ENCODE measurements at places on chromosomes 4 and X.

GRCh38 chrX:20235755-20236154, 31.0 kb downstream of the RPS6KA3 start:
- no peak for DNase-seq

GRCh38 chr4:90419124-90419711, 292.0 kb downstream of the CCSER1 start:
- no peak for DNase-seq

- DNase-seq: no peak
Observed at GRCh38 chr4:161404346-161405110, 759.3 kb downstream of the FSTL5 start.

DNA sequence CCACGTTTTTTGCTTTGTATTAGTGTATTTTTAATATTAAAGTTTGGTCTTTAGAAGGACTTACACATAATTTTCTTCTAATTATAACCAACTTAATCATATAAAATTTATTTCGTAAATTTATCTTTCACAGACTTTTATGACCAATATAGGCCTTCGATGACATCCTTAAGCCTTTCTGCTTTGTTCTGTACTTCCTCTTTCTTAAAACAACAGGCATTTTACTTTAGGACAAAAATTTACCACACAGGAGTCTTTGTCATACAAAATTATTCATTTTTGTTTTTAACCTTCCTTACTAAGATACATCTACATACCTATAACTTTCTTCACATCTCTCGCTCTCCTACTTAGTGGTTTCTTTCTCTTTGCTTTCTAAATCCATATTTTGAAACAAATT, 56.3 kb downstream of the RGS12 start:
- no peak for DNase-seq

GRCh38 chr4:85092943-85093342, 126.5 kb upstream of the WDFY3 start:
- DNase-seq: no peak

DNA sequence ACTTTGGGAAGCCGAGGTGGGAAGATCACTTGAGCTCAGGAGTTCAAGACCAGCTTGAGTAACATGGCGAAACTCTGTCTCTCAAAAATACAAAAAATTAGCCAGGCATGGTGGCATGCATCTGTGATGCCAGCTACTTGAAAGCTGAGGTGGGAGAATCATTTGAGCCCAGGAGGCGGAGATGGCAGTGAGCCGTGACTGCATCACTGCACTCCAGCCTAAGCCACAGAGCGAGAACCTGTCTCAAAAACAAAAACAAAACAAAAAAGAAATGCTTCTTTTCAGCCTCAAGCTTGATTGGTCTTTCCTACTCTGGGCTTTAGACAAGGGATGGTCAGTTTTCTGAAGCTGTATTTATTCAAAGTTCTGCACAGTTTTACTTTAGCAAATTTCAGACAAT, 15.8 kb upstream of the DHRSX start:
- DNase-seq: no peak

DNA sequence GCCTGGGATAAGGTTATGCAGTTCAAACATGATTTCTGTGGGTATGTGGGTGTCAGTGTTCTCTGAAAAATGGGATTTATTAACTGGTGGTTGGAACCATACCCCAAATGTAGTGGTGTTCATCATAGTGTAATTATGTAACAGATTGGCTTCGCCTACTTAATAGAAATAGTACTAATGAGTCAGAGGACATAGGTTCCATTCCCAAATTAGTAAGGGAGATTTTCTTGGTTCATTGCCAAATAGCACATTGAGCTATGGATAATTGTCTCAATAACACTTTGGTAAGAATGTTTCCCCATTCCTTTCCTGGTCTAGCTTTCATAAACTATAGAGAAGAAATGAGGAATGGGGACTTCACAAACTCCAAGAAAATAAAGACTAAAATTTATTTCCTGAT, 20.5 kb upstream of the CYBB start:
- DNase-seq: no peak

DNA sequence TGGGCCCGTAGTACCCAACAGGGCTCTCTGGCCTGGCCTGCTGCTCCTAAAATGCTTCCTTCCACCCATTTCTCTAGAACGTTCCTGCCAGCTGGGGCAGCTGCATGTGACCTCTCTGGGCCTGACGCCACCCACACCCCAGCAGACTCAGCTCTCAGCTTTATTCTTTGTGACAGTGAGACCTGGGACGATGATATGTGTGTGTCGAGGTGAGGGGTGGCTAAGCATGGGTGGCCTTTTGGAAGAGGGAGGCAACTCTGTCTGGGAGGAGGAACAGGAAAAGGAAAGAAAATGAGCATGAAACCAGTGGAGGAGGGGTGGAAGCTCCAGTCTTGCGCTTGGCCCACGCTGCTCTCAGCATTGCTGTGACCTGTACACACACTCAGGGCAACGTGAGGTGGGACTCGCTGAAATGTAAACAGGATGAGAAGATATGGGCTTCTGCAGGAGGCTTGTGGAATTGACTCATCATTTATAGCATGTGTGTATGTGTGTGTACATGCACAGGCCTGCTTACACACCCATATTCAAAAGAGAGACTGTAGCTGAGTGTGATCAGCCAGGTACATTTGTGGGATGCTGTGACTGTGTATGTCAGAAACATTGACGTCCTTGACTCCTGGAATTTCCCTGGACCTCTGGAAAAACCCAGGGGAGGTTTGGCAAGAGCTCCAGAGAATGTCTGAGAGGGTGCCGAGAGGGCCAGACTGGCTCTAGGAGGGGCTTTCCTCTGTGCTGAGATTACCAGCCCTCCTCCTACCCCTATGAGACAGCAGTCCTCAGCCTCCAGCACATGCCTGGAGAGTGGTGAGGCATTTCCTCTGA, 137.9 kb downstream of the PJA1 start:
- DNase-seq: no peak

- DNase-seq: no peak
Observed at GRCh38 chr4:143383005-143383574, 46.4 kb downstream of the GAB1 start.

DNA sequence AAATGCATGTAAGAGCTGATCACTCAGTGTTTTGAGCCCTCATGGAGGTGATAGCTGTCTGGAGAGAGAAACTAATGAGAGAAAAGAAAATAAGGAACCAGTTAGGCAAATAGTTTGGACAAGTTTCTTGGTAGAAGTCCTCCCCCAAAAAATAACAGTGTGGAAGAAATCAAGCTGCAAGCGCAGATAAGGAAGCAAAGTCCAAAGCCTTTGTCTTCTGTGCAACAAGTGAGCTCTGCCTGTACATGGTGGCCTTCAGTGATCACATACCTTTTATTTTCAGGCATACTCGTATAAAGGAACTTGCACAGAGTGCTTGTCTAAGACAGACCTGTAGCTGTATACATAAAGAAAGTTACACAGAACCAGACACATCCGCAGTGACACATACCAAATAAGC, 2.5 kb upstream of the UGT2A3 start:
- DNase-seq: no peak

DNA sequence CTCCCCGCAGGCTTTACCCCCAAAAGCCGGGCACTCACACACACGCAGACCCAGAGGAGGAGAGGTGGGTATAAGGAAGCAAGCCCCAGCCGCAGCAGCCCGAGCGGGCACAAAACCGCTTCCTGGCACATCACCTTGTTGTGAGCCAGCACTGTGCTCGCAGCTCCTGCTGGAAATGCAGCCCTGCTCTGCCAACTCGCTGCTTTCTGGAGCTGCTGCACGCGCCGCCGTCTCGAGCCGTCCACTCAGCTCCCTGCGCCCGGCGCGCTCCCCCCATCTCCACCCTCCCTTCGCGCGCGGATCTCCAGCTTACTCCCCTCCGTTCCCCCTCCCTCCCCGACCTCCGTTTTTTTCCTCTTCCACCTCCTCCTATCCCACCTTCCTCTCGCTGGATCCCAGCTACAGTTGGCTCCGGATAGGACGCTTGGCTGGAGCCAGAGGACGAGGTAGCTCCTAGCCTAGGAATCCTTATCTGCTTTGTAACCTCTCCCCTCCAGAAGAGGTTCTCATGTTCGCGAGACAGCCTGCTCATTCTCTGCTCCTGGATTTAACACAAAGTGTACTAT, at the start of gene SPOCK3:
Gene SPOCK3 (minus strand): TSS at position 179 of the 566 bp plus-strand sequence.
- peak; percentile 49 for DNase-seq

DNA sequence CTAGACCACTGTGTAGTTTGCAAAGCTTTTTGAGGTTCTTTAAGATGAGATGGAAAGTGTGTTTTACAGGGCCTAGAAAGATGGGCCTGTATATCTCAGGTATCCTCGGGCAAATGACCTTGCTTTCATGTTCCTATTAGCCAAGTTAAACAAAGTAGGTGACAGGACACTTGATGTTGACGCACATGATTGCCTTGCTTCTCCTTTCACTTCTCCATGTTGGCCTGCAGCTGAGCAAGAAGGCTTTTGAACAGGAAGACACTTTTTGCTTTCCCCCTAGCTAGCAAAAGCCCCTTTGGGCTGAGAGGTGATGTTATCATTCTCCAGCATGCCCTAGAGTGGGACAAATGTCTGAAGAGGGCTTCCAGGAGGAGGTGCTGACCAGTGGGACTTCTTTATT, 202.1 kb downstream of the GPC3 start:
- DNase-seq: no peak

GRCh38 chrX:12975670-12975965, 708 bp downstream of the TMSB4X start:
- DNase-seq: no peak

- no peak for DNase-seq
Observed at GRCh38 chr4:112637552-112637866, 566 bp downstream of the LARP7 start.

DNA sequence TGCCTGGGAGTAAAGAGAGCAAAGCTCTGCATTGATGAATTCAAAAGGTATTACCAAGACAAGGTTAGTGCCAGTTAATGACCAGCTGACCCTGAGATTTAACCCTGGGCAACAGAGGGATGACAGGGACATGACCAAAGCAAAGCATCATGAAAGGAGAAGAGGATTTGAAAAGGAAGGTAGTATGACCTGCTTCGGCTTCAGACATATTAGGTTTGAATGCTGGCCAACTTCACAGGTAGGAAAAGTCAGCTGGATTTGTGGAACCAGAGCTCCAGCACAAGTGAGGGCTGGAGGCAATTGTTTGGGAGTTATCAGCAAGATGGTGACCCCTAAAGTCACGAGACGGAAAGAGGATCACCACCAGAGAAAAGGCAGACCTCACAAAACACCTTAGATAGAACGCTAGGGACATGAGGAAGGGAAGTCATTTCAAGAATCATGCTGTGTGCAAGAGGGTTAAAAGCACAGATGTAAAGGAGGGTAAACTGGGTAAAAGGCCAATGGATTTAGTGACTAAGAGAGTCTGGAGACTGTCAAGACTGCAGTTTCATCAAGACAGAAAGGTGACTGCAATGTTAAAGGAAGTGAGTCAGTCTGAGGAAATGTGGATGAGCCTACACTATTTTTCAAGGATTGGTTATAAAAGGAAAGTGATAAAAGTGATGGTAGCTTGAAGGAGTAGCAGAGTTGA, 45.6 kb downstream of the SH3RF1 start:
- DNase-seq: peak; percentile 71

GRCh38 chr4:121057466-121057922, 14.8 kb downstream of the NDNF start:
- no peak for DNase-seq

DNA sequence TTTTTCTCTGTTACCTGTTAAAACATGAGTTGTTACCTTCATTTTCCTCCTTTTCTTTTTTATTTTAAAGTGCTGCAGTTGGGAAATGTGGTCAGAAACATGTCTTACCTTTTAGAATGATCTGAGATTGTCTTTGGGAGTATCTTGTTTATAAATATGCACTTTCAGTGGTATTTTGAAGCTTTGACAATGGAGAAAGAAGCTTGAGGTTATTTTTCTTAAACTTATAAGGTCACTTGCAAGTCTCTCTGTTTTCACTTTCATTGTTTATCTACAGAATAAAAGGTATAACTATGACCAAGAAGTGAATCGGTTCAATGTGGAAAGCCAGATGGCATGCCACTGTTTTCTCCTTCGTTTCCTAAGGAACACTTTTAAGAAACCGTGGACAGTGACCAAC, 167.5 kb upstream of the SLC7A11 start:
- no peak for DNase-seq

DNA sequence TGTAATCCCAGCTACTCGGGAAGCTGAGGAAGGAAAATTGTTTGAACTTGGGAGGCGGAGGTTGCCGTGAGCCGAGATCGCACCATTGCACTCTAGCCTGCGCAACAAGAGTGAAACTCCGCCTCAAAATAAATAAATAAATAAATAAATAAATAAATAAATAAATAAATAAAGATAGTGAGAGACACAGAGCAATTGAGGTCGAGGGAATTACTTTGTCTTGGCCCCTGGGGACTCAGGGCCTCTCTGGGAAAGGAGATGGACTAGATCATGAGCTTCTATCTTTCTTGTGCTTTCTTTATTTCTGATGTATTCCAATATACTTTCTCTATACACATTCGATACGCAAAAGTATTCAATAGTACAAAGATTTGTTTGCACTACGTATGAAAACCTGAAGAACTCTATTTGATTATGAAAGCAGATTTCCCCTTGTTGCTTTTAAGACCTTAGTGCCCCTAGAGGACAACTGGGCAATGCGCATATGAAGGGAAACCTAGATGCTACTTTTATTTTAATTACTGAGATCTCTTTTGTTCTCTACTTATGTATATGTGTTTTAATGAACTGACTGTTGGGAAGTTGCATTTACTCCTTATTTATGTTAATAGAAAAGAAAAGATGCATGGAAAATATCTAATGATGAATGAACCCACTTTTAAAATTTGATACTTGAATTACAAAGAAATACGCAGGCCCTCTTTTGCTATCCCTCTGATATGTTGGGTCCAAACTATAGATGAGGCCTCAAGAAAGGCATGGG, 12.8 kb upstream of the ELOVL6 start:
- peak; percentile 23 for DNase-seq

- no peak for DNase-seq
Observed at GRCh38 chr4:142377342-142378091, 468.6 kb downstream of the INPP4B start.

GRCh38 chr4:65007841-65008439, 598.7 kb upstream of the TECRL start:
- no peak for DNase-seq

DNA sequence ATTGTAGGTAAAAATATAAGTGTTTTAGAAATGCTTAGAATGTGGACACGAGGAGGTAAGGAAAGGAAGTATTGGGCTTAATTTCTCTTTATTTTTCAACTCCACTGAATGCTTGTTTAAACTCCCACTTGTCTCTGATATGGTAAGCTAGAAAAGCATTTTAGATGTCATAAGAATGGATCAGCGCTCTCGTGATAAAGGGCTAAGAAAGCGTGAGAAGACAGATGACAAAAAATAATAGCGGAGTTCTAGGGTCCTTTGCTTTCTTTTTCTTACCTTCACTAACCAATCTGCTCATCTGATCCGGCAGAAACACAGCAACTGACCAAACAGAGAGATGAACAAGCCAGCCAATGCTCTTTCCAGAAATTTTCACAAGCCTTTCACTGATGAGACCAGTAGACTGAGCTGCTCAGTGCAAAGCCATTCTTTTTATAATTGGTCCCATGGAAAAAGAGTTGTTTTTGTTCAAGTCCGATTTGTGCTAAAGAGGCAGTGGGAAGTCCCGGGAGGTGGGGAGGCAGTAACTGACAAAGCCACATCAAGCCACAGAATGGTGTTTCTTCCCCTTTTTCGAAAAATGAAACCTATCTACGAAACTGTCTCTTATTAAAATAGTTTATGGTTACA, at the start of gene TASL:
Gene TASL (minus strand): TSS at position 405 of the 630 bp plus-strand sequence. CDS start 17,411 bp downstream, outside the sequence.
- no peak for DNase-seq

GRCh38 chr4:8005814-8006215, 66.2 kb upstream of the AFAP1 start:
- DNase-seq: no peak

Data from amniotic stem cell (primary cell).